Dorsolateral prefrontal cortex (tissue), 122 donors: ENCODE measurements at places on chromosomes 11 and 22.

GRCh38 chr11:63612181-63612580 lies 2.1 kb downstream of the PLAAT3 start:
- DNase-seq, result no peak

DNA sequence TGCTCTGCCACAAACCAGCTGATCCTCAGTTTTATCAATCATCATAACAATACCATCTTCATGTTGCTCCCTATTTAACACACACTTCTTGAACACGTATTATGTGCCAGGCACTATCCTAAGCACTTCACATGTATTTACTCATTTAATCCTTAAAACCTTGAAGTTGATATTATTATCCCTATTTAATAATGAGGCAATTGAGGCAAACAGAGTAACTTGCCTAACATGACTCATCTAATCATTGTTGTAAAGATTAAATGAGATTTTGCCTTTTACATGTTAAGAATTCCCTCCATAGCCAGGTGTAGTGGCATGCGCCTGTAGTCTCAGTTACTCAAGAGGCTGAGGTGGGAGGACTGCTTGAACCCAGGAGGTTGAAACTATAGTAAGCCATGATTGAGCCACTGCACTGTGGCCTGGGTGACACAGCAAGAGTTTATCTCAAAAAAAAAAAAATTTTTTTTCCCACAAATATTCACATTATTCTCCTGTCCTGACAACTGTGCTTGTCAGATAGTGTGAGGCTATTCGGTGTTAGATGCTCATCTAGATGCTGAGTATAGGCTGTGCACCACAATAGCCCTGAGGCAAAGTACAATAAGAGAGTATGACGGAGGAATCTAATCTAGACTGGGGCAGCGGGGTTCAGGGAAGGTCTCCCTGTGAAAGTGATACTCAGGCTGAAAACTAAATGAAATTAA lies 13.4 kb downstream of the CKAP5 start:
- no peak for DNase-seq

DNA sequence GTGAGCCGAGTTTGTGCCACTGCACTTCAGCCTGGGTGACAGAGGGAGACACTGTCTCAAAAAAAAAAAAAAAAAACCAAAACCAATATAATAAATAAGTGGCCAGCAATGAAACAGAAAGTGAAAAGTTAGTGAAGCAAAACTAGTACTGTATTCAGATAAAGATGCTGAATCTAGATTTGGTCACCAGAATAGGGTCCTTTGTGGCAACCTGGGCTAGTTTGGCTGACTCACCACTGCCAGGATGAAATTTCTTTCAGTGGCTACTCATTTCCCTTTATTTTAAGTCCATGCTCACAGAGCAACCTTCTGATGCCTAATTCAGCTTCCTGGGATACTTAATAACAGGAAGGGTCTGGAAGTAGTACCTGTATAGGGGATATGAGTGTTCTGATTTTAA lies 26.0 kb downstream of the LIMK2 start:
- no peak for DNase-seq

- DNase-seq, result peak; percentile 58
These were observed 519 bp upstream of the ART5 start for GRCh38 chr11:3642071-3642951.

- no peak for DNase-seq
These were observed 98.6 kb downstream of the KIF18A start for GRCh38 chr11:28009388-28009787.

GRCh38 chr22:37300551-37301017 lies 18.3 kb downstream of the CYTH4 start:
- DNase-seq, result no peak
